NCI-H526 treated with DMSO at 0.1 percent for 48 hours (cell line): ENCODE measurements at places on chromosomes 4 and X.

DNA sequence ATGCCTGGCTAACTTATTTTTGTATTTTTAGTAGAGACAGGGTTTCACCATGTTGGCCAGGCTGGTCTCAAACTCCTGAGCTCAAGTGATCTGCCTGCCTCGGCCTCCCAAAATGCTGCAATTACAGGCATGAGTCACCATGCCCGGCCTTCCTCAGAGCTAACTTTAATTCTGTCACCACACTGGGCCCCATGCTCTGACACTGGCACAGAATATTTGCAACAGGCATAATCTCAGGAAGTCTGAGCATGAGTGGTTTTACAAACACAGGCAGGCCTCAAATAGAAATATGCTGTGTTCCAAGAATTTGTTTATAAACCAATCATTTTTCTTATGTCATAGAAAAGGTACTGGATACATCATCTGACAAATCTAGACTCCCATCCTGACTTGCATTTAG lies 32.7 kb upstream of the FAM9C start:
- no peak for DNase-seq

GRCh38 chr4:100982345-100982744 lies 365.0 kb downstream of the PPP3CA start:
- no peak for DNase-seq

DNA sequence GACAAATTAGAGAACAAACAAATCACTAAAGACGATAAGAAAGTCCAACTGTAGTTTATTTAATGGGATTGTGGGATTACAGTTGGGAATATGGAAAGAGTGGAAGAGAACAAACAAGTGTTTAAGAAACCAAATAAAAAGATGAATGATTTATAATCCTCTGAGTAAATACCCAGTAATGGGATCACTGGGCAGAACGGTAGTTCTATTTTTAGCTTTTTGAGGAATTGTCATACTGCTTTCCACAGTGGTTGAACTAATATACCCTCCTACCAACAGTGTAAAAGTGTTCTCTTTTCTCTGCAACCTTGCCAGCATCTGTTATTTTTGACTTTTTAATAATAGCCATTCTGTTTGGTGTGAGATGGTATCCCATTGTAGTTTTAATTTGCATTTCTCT lies 15.0 kb downstream of the C4orf51 start:
- peak; percentile 80 for DNase-seq

- no peak for DNase-seq
These were observed 39.5 kb downstream of the HOPX start for GRCh38 chr4:56641494-56642051.

DNA sequence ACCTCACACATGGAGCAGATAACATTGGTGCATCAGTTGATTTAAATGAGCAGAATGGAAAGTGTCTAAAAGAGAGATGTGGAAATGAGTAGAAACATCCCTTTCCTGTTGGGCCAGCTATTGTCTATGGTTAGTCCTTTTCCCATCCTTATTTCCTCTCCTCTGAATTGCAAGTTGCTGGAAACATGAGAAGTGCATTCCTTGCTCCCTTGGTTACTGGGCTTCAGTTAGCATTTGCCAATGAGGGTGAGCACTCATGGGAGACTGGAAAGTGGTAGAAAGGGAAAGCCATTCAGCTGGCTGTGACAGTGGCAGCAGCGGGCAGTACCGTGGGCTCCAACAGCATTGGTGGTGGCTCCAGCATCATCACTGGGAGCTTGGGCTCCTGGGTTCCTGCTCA lies 96.0 kb upstream of the IGFBP7 start:
- no peak for DNase-seq

GRCh38 chrX:13827298-13828090 lies 10.6 kb upstream of the GPM6B start:
- no peak for DNase-seq

DNA sequence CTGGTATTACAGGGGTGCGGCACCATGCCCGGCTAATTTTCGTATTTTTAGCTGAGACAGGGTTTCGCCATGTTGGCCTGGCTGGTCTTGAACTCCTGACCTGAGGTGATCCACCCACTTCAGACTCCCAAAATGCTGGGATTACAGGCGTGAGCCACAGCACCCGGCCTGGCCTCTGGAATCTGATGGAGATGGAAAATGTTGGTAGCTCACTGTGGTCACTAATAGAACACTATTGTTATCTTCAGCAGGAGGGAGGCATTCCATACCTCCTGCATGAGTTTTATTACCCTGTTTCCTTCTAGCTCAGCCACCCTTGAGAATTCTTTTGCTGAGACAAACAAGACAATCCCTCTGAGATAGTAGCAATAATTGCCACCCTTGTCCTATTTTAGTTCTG lies 105.0 kb downstream of the SHROOM3 start:
- no peak for DNase-seq

GRCh38 chr4:79213010-79213409 lies 112.9 kb downstream of the NAA11 start:
- DNase-seq: no peak

DNA sequence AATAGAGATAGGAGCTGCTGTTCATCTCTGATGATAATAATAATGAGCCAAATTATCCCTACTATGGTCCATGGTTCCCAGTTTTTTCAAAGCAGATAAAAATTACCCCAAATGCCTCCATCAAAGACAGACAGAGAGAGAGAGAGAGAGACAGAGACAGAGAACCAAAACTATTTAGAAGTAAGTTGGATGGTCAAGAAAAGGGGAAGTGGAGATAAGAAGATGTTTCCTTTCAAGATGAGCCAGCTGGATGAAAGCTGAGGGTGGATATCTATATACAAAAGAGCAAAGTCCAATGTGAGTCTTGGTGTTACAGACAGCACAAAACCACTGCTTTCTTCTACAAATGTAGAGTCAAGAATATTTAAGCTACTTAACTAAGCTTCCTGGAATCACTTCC lies 173.9 kb downstream of the GRIA3 start:
- no peak for DNase-seq

DNA sequence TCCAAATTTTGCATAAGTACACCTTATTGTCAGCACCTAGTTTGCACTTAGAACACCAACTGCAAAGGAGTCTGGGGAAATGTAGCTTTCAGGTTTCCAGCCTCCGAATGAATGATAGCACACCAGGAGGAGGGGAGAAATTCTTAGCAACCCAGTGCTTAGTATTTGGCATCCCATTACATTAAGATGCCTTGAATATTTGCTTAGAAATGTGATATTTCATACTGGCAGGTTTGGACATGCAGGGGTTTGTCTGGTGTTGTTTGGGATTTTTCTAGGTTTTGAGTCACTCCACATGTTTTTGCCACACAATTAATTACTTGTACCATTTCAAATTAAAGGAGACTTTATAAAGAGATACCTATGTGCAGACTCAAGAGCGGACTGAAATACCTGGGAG lies 60.3 kb upstream of the CAMK2D start:
- no peak for DNase-seq
